Activated T-cell treated with anti-CD3 and anti-CD28 coated beads, Interleukin-2, amount 50 U/mL, for 4 hours (primary cell): ENCODE measurements at places on chromosomes 2 and 18.

DNA sequence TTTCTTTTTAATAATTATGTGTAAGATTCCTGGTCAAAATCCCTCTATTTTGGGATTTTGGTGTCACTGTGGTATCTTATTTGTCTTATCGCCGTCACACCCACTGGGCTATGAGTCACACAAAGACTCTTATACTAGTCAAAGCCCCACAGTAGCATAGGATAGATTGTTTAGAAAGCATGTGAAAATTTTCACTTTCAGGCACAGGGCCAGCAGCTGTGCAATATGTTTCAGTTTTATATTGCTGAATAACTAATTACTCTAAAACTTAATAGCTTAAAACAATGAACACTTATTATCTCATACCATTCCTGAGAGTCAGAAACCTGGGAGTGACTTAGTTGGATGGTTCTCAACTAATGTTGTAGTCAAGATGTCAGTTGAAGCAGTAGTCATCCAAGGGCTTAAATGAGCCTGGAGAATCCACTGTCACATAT, 24.0 kb downstream of the CFAP210 start:
- DNase-seq = no peak

DNA sequence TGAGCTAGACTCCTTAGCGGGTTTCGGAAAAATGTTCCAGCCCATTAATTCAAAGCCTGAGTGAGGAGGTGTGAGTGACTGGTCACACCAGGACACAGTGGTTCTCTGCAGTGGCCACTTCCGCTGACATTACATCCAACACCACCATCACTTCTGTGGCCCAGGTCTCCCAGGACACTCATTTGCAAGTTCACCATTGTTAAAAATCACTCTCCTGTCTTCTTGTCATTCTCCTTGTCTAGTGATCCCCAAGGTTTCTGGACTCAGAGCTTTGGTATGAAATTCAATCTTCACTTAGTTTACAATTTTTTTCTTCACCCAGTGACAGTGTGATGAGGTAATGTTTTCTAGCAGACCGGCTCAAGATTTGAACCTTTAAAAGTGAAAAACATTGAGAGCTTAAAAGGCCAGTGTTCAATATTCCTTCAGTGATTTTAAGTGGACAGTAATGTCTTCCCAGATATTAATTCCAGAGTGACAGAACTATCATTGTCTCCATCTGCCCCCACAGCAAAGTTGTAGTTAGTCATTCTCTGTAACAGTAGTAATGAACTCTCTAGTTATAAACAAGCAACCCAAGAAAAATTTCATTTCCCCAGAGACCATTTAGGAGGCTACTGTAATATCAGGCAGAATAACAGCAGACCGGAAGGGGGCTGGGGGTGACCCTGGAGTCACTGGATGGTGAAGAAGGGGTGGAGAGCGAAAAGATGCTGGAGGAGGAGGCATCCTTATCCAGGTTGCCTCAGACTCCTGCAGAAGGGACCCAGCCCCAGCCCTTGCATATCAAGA, 164.9 kb downstream of the GFPT1 start:
- DNase-seq = no peak

DNA sequence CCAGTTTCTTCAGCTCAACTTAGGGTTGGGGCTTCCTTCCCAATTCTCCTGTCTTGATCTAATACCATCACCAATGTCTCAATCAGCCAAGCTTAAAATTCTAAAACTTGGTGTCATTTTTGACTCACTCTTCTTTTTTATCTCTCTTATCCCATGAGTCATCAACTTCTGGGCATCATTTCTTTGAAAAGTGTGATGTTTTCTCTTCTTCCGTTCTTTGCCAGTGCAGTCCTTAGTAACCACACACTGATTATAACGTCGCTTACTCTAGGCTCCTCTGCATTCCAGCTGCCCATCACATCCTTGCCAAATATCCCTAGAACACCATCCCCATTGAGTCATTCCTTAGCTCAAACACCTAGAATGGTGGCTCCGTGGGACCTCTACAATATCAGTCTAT, 27.4 kb upstream of the MRO start:
- no peak for DNase-seq

GRCh38 chr2:173761603-173762119, 203.5 kb downstream of the SP3 start:
- DNase-seq = no peak

- no peak for DNase-seq
These were observed 533.4 kb downstream of the ERBB4 start for GRCh38 chr2:212005085-212005671.

DNA sequence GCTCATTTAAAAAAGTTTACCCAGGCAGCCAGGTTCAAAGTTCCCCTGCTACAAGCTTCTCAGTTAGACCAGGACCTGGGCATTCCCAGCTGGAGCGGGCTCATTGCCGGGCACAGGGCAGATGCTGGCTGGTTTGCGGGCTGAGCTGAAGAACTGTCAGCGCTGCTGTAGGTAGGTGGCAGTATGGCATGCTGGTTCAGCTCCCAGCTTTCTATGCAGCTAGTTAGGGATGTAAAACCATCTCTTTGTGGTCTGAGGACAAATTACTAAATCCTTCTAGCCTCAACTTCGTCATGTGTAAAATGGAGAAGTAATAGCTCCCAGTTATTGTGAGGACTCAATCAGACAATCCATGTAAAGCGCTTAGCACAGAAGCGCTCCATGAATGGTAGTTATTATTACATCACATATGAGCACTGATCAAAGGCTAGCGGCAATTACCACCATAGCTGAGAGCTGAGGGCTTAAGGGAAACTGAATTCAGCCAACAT, 2.4 kb upstream of the LDLRAD4 start:
- peak; percentile 39 for DNase-seq

- no peak for DNase-seq
These were observed 528.0 kb downstream of the CPS1 start for GRCh38 chr2:211084352-211084751.

DNA sequence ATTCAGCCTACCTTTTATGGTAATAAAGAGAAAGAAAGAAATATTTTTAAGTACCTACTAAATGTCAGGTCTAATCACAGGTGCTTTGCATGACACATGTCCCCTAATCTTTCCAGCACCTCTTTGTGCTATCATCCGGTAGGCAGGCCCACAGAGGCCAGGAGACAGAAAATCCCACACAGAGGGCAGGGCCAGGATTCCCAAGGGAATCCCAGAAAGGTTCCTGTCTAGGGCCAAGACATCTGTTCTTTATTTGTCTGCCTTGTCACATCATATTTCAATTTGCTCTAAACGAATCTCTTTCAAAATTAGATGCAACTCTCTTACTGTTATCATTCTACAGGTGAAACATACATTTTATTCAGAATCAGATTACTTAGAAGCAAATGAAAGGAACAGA, 676.1 kb upstream of the GYPC start:
- no peak for DNase-seq

- DNase-seq = peak; percentile 29
These were observed 26.0 kb upstream of the FOSL2 start for GRCh38 chr2:28366496-28367282.

DNA sequence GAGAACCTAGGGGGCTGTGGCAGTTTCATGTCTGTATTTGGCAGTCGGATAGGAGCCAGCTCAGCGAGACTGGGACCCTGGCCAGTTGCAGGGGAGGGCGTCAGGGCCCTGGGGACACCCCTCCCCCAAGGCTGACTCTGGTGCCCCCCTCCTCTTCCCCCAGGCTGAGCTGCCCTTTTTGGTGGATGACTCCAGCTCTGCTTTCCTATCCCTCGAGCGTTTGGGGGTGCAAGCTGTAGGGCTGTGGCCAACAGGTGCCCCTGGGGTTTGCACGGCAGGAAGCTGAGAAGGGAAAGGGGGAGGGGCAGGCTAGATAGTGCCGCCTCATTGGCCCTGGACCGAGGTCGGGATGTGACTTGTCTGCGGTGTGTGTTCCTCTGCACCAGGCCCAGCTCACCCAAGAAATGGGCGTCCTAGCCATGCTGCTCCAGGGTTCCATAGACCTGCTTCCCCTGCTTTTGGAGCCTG, 26.4 kb downstream of the SPEG start:
- DNase-seq = no peak

- no peak for DNase-seq
These were observed 157.9 kb downstream of the ADCYAP1 start for GRCh38 chr18:1062588-1062987.

DNA sequence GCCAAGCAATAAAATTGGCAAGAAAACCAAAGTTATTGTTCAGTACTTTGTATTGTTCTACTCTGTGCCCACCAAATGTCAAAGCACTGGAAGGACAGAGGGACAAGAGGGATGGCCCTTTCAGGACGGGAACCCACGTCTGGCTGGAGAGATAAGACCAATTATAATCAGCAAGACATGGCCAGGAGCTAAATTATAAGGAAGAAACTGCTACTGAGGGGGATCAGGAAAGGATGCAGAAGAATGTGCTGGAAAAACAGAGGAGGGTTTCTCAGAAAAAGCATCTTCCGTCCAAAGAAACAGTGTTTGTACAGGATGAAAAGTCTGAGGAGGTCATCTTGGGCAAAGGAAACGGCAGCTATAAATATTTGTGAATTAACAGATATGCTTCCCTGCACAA, 46.4 kb upstream of the NARS1 start:
- DNase-seq = no peak

GRCh38 chr18:32714571-32715148, 58.2 kb downstream of the KLHL14 start:
- no peak for DNase-seq

- DNase-seq = no peak
These were observed 412.6 kb upstream of the FAM98A start for GRCh38 chr2:34011684-34012083.
